MM.1S (cell line): ENCODE measurements at places on chromosomes 12 and 14.
A peak's percentile ranks its signal among the peaks of the same experiment; 100 is the strongest.

DNA sequence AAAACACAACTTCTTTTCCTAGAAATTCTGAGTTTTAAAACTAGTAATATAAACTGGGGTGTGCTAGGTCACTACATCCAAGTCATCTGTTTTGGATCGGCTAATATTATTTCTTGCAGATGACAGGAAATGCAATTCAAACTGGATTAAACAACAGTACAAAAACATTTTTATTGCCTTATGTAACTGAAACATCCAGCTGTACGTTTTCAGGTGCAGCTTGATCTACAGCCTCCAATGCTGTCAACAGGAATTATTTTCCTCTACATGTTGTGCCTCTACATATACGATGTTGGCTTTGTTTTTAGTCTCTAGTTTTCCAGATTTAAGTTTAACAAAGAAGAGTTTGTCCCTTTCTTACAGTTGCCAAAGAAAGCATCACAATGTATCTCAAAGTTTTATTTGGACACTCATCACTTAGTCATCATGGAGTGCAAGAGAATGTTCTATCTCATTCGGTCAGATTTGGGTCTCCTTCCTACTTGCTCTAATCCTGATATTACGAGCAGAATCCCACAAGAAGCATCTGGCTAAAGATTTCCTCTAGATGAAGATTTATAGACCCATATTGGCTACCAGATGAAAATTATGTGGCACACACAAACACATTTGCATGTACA, 326.7 kb downstream of the SLC6A15 start:
- DNase-seq: no peak

- peak; percentile 23 for DNase-seq
These were observed 1.8 kb downstream of the SMIM41 start for GRCh38 chr12:52081263-52081733.

- DNase-seq: peak; percentile 55
These were observed 23.1 kb downstream of the ADCY6 start for GRCh38 chr12:48765753-48766162.

- peak; percentile 33 for DNase-seq
These were observed 41.7 kb upstream of the ITPR2 start for GRCh38 chr12:26874501-26875296.

DNA sequence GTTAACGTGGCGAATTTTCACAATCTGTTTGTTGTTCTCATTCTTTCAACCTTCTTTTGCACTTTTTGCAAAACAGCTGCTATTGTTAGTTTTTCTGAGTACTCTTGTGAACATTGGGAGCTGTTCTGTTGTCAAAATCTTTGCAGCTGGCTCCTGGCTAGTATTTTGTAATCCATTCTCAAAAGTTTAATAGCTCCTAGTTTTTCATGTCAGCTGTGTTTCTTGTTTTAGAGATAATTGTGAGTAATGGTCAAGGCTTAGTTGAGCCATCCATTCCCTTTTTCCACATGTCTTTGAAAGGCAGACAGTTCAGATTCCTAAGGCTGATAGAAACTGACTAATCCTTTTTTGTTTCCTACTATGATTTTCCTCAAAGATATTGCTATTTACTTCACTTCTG, 39.1 kb upstream of the CRADD start:
- no peak for DNase-seq

DNA sequence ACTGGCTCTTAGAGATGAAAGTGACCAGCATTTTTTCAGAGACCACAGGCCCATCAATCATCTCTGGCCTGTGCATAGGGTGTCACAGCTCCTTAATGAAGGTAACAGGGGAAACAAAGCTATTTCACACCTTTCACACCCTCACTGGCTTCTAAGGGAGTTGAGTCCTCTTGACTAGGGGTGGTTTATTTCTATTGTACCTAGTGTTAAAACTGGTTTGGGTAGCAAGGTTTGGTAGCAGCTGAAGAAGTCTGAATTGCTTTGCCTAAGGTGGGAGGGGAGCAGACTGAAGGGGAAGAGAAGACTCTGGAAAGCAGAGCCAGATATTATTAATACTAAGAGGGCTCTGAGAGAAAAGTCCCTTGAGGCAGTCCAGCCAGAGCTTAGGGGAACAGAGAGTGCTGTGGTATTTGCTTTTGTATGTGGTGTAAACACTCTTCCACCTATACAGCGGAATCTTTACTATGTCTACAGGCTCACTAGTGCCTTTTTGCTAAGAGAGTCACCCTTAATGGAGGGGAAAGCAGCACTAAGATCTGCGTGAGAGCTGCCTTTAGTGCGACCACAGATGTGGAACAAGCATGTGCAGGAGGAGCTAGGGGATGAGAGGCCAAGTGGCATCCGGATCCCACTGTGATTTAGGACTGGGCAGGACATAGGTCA, 95.8 kb downstream of the STXBP6 start:
- DNase-seq: no peak

DNA sequence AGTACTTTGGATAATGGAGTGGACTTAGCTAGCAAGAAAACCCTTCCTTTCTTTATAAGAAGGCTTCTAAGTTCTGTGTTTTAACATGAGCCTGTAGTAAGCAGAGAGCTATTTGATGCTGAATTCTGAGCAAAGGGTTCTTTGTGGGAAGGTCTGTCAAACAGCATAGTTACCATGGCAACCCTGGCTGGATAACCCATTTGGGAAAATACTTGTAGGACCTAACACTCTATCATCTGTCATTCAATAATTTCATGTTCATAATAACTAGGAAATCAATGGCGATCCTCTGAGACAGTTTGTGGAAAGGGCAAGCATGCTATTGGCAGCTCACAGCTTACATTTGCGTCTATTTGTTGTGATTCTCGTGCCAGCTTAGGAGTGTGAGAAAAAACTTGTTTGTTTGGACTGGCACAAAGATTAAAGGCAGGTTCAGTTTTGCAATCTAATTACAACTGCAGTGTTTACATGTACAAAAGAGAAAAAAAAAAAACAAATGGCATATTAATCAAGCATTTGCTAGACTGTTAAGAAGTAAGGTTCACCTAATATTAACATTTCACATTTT, 219.2 kb downstream of the PDZRN4 start:
- DNase-seq: no peak

DNA sequence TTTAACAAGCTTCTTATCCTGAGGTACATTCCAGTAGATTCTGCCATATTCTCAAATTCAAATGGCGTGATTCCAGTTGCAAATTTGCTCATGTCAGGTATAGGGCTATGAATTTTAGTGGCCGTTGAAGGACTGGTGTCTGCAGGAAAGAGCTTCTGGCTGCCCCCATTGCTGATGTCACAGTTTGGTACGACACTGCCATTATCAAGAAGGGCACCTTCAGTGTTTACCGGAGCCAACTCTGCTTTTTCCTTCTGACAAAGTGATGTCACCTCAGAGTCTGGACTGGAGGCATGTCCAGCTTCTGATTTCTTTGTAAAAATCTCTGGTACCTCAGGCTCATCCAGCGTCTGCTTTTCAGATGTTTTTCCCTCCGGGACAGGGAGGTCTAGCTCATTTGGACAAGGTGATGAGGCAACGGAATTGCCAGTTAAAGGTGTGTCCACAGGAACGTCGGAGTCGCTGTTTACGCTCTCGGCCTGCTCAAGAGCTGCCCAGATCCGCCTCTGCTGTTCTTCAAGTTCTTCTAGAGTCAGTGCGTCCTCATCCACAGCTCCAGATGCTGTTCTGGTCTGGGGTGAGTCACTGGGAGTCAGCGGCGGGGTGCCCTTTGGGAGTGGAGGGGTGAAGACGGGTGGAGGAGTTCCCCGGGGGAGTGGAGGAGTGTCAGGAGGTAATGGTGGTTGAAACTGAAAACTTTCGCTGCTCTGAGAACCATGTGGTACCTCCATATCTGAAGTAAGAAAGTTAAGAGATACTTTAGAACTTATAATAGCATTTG, 27.0 kb downstream of the ZCCHC8 start:
- no peak for DNase-seq

DNA sequence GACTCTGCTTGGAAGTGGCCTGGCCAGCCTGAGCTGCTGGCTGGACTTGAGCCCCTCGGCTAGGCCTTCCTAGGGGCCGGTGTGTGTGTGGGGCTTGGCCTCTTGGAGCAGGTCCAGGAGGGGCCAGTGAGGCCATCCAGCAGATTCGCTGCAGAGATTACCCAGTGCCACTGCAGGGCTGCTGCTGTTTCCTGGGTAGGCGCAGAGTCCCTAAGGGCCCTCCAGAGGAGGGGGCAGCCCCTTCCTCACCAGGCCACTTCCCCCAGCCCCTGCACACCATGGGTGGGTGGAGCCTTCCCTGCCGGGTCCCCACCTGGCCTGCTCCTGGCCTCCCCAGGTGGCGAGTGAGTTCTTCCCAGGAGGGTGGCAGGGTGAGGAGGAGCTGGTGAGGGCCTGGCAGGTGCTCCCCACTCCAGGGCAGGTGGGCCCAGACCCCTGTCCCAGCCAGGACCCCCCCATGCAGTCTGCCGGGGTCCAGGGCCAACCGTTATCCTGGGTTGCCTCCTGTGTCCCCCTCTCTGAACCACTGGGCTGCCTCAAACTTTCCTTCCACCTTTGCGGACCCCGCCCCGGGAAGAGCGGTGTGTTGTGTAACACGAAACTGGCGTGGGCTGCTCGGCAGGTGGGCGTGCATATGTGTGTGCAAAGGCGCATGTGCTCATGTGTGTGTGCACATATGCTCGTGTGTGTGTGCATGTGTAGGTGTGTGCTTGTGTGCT, 25.1 kb downstream of the ASPG start:
- no peak for DNase-seq

DNA sequence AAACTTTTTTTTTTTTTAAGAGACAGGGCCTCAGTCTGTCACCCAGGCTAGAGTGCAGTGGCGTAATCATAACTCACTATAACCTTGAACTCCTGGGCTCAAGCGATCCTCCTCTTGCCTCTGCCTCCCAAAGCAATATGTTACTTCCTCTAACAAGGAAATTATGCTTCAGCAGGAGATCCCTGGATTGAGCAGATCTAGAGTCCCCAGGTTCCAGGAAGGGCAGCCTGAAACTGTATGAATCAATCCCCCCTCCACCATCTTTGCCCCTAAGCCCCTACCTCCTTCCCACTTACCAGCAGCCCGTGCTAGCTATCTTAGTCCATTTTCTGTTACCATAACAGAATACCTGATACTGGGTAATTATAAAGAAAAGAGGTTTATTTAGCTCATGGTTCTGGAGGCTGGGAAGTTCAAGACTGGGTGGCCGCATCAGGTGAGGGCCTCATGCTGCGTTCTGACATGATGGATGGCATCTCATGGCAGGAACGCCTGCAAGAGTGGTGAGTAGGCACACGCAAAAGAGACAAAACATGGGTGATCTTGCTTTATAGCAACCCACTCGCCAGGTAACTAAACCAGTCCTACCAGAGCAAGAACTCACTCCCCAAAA, 5.0 kb downstream of the TAMALIN start:
- DNase-seq: no peak

- DNase-seq: no peak
These were observed 450.6 kb downstream of the ZFP36L1 start for GRCh38 chr14:68342216-68342763.

GRCh38 chr12:93127107-93127560, 198.0 kb upstream of the EEA1 start:
- DNase-seq: no peak

DNA sequence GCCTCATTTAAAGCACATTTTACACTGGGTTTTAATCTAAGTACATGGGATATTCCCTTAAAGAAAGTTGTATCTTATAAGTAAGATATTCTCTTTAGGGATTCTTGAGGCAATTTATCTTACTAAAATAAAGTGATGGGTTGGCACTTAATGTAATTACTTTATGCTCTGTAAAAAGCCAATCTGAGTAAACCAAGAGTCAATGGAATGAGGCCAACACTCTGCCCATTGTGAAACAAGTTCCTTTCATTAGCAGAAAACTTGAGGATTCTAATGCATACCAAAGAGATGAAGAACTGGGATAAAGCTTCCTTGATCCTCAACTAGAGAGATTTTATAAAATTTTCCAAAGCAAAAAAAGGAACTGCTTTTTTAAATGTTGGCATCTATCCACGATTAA, 121.2 kb downstream of the METTL25 start:
- no peak for DNase-seq

DNA sequence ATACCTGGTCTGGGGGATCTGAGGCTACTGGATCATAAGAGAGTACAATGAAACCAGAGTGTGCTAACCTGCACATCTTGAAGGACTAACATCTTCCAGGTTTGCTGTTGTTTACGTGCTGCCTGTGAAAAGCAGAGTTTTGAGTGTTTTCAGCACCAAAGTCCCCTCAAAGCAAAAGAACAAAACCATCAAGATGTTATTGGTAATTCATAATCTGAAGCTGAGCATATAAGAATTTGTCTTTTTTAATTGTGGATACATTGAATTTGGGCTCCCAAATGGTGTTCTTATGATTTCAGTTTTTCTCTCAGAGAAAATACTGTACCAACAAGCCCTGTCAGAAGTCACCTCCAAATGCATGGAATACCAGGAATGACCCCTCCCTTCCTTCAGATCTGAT, 110.2 kb downstream of the BTG1 start:
- DNase-seq: no peak

GRCh38 chr14:52695481-52696091, at the start of gene ERO1A:
TSS of gene ERO1A (minus strand) at chr14:52695558. CDS start at chr14:52695481, 77 bp downstream.
- DNase-seq: peak; percentile 52

DNA sequence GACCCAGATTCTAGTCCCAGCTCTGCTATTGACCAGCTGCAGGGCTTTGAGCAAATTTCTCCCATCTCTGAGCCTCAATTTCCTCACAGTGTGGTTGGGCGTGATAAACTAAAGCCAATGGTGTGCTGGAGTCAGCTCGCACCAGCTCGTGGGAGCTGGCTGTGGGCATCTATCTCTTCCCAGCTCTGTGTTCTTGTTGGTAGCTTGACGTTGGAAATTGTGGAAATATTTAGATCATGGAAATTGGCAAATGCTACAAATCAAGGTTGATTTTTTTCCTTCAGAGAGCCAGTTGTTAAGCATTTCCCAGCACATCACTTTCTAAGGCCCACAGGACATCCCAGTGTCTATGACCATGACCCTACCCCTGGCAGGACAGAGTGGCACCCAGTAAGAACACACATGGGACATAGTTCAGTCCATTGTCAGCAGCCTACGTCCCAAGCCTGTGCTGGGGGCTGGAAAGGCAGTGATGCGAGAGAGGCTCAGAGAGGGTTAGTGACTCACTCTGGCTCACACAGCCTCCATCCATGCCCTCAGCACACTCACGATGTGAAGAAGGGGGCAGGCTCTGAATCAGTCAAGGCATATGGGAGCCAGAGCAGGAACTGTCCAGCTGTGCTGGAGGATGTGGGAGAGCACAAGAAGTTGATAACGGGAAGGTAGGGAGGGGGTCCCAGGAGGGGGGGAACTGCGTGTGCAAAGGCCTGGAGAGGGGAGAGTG, 77.6 kb downstream of the LGMN start:
- no peak for DNase-seq

DNA sequence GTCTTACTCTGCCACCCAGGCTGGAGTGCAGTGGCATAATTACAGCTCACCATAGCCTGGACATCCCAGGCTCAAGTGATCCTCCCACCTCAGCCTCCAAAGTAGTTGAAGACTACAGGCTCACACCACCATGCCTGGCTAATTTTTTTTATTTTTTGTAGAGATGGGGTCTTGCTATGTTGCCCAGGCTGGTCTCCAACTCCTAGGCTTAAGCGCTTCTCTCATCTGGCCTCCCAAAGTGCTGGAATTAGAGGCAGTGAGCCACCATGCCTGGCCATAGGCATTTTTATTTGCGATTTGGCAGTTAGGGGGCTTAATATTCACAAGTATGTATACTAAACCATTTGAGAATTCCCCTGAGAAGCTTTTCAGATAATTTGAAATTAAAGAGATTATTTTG, 19.1 kb downstream of the PNMA1 start:
- DNase-seq: no peak
